ENCODE measurements at places on chromosomes 4 and X.

- no peak for DNase-seq
Measured at GRCh38 chrX:115023139-115023538, 5.7 kb upstream of the IL13RA2 start.

GRCh38 chr4:107631560-107631959, 88.5 kb downstream of the PAPSS1 start:
- DNase-seq, result no peak

GRCh38 chr4:173328236-173328901, 5.8 kb downstream of the HMGB2 start:
- no peak for DNase-seq

DNA sequence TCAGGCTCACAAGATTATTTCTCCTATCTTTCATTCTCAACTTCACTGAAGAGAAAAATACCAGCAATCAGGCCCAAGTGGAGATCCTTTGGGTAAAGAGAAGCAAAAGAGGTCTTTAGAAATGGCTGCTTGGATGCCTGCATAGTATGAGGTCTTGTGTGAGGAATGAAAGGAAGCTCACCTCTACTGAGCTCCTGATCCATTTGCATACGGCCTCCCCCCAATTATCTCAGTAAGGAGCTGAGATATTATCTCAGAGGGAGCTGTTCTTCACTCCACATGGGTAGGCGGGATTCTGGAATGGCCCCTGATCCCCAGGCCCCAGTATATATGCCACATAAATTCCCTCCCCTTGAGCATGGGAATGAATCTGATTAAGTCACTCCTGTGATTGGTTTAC, 75.8 kb downstream of the EVC2 start:
- DNase-seq, result no peak

GRCh38 chr4:2359591-2360395, 58.7 kb downstream of the ZFYVE28 start:
- no peak for DNase-seq

DNA sequence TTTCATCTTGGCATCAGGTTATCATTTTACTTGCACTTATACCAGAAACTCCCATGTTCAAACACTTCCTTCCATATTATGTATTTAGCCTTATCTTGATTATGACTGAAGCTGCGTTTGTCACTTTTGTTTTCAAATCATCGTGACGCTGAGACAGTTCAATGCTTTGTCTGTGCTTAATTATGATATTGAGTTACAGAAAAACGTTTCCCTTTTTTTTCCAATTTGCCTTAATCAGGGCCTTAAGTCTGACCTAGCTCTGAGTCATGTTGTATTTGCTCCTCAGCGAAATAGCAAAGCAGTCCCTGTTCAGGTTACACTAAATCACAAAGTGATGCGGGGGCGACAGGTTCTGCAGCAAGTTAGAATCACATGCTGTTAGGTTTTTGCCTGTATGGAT, 254.7 kb downstream of the AFF2 start:
- DNase-seq, result no peak

DNA sequence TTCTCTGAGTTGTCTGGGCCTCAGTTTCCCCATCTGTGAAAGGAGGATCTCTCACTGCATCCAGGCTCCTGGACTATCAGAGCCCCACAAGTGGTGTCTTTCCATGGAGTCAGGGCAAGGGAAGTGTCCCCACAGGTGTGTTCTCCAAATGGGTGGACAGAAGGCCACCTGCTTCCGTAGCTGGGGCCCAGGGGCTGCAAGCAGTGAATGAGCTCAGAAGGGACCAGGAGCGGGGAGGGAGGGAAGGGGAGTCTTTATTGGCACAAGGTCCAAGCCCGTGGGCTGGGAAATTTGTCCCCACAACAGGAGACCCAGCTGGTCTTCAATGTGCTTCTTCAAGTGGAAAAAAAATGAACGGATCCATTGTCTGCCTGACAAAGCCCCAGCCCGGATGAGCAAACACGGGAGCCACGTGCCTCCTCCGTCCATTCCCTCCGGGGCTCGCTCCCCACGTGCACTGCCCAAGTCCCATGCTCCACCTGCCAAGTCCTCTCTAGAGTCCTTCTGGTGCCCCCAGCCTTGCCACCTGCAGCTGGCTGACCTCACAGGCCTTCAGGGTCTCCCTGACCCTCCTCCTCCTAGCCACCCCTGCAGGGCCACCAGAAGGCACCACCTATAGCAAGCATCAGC, 72.0 kb downstream of the JAKMIP1 start:
- no peak for DNase-seq

GRCh38 chr4:36392916-36393315, 111.5 kb downstream of the DTHD1 start:
- DNase-seq, result no peak

DNA sequence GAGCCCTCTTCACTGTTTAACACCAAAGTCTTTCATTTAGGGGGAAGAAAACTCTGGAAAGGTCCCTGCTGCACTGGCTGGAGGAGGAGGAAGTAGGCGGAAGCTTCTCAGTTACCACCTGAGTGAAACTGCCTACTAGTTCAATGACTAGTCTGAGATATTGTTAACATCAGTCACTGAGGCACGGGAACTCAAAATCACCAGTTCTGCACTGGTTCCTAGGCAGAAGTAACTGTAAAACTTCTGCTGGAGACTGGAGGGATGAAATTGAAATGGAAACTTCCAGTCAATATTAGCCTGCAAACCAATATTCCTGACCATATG, 178.3 kb downstream of the SNCA start:
- DNase-seq, result no peak

- DNase-seq, result no peak
Measured at GRCh38 chrX:122625821-122626220, 558.3 kb upstream of the GRIA3 start.

GRCh38 chr4:158863296-158863695, 94.5 kb downstream of the FNIP2 start:
- DNase-seq, result no peak

GRCh38 chr4:38084877-38085711, 124.9 kb downstream of the PTTG2 start:
- no peak for DNase-seq

- DNase-seq, result no peak
Measured at GRCh38 chr4:129092631-129093190, 628 bp downstream of the SCLT1 start.

- no peak for DNase-seq
Measured at GRCh38 chr4:53476232-53477037, 99.0 kb downstream of the FIP1L1 start.

- no peak for DNase-seq
Measured at GRCh38 chr4:10460313-10461047, 3.3 kb upstream of the ZNF518B start.

- no peak for DNase-seq
Measured at GRCh38 chr4:56463711-56464110, 3.7 kb upstream of the SRP72 start.

DNA sequence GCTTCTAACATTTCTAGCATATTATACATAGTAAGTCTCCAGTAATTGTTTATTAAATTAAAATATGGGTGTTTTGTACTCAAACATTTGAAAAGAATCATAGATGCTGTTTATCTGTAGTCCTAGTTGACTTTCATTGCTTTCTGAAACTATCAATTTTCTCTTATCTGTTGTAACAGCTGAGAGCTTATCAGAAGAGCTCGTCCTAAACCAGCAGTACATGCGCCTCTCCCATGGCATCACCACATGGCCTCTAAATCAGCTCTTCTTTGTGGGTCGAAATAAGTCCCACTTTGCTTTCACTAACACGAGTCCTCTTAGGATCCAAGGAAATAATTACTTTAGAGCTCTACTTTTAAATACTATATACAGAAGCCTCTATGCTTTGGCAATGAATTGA, 55.1 kb downstream of the PPP3CA start:
- DNase-seq, result no peak

All from stimulated activated naive CD4-positive, alpha-beta T cell (primary cell).